Activated naive CD8-positive, alpha-beta T cell treated with anti-CD3 and anti-CD28 coated beads, Interleukin-2, amount 50 U/mL, for 24 hours (primary cell): ENCODE measurements at places on chromosomes 7 and 10.

DNA sequence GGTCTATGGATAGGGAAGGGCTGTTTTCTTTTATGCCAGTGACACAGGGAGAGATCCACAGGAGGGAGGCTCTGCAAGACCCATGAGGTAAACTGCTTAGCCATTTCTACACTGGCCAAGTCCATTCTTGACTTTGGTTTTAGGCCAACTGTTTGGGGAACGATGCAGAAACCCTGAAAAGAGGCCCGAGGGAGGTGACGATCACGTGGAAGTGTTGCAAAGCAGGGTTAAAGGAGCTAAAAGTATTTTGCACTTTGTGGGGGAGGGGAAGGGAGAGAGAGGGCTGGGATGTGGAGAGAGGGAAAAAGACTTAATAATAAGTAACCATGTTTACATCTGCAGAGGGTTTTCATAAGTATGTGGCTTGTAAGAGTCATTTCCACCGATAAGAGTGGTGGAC, 239.7 kb downstream of the EMX2 start:
- no peak overlapping the region for H3K27ac ChIP-seq
- no peaks in the 10 kb centered on the region for H3K36me3 ChIP-seq
- H3K27me3 ChIP-seq, result peaks cover 3% of the 10 kb centered on the region
- no peak for DNase-seq
- no peaks in the 10 kb centered on the region for H3K4me1 ChIP-seq

DNA sequence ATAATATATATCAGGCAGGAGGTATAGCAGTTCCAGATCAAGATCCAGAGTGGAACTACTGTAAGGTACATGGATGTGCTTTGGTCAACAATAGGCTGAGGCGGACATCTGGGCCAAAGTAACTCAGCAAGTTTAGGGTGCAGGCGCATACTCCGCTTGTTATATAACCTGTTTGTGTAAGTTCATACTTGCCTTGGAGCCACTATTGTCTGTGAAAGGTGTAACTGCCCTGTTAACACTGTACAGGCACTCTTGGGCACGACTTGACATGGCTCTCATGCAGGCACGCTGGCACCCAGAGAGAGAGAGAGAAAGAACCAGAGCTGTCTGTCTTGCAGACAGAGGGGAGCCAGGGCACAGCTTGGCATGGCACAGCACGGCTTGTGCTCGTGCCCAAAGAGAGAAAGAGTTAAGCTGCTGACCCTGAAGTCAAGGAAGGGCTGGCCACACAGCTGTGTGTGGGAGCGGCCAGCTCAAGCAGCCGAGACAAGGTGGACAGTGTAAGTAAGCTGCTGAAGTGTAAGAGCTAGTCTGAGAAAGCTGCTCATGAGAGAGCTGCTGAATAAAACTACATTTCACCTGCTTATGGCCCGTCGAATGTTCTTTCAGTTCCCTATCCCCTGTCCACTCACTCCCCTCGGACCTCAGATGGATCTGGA, 47.8 kb upstream of the KAT6B start:
- no peaks in the 10 kb centered on the region for H3K4me1 ChIP-seq
- no peaks in the 10 kb centered on the region for H3K27me3 ChIP-seq
- peaks cover 3% of the 10 kb centered on the region for H3K36me3 ChIP-seq
- DNase-seq, result no peak
- no peak overlapping the region for H3K27ac ChIP-seq
- H3K4me3 ChIP-seq, result no peak overlapping the region

GRCh38 chr10:128870830-128871597, 596.0 kb upstream of the MGMT start:
- no peaks in the 10 kb centered on the region for H3K36me3 ChIP-seq
- no peaks in the 10 kb centered on the region for H3K27me3 ChIP-seq
- DNase-seq, result no peak
- H3K4me1 ChIP-seq, result no peaks in the 10 kb centered on the region
- no peak overlapping the region for H3K27ac ChIP-seq
- no peak overlapping the region for H3K4me3 ChIP-seq

DNA sequence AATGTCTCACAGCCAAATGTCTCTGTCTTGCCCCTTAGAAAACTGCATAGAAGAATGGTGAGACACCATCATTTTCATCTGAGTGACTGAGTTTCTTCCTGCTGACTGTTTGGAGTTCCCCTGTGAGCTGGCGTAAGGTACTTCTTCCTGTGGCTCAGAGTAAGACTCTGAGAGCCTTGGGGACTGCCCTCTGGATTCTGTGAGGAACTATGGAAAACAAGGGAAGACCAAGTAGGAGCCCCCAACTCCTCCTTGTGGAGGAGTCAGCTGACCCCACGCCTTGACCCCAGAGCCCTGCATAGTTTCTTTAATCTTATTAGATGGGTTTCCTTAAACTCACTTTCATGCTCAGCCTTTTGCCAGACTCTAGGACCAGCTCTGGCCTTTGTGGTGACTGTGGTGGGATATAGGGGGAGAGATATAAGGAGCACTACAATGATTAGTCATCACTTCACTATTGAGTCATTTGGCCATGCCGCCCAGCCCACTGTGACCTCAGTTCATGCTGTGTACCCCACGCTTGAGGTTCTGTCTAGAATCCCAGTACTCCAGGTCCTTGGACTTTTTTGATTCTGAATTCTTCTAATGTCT, 51.8 kb upstream of the FAM133B start:
- DNase-seq, result peak; percentile 72
- no peaks in the 10 kb centered on the region for H3K27me3 ChIP-seq
- H3K27ac ChIP-seq, result peak overlapping the region; percentile 97
- peaks cover 95% of the 10 kb centered on the region for H3K4me1 ChIP-seq

DNA sequence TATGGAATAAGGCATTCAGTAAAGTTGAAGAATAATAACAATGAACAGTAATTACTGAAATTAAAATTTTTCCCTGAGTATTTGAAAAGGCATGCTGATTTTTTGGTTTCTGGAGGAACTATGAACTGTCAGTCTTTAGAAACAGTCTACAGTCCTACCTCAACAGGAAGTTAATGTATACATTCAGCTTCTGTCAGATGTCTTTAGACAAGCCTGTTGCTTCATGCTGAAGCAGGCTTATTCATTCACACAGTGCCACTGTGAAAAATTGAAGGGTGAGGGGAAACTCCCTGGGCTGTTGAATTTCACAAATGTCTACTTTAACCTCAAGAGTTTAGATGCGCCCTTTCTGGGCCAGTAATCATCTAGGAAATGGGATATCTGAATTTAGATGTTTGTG, 3.5 kb downstream of the NRF1 start:
- peak overlapping the region; percentile 73 for H3K27ac ChIP-seq
- DNase-seq, result peak; percentile 22
- H3K36me3 ChIP-seq, result peaks cover 11% of the 10 kb centered on the region
- H3K4me1 ChIP-seq, result peaks cover 72% of the 10 kb centered on the region

DNA sequence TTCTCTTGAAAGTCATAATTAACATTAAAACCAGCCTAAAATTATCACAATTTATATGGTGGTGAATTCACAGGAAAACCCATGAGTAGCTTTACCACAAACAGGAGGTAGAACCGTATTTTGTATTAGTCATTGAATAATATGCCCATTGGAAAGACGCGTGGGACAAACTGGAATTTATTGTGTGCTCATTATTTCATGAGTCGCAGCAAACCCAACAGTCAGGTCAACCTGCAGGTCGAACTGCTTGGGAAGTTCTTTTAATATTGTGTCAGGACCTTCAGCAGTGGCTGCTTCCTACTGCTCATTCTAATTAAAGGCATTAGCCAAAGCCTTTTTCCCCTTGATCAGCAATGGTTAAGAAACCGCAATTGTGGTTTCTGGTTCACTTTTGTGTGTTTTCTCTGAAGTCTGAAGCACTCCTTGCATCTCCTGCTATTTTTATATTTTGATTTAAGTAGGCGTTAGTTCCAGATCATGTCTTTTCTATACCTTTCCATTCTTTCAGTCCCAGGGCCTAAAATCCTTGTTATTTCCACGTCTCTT, 100.1 kb downstream of the RAB11FIP2 start:
- no peak overlapping the region for H3K4me3 ChIP-seq
- no peak overlapping the region for H3K27ac ChIP-seq
- H3K36me3 ChIP-seq, result no peaks in the 10 kb centered on the region

- no peaks in the 10 kb centered on the region for H3K36me3 ChIP-seq
- peaks cover 24% of the 10 kb centered on the region for H3K4me1 ChIP-seq
- no peaks in the 10 kb centered on the region for H3K27me3 ChIP-seq
- DNase-seq, result no peak
Measured at GRCh38 chr10:61752111-61753011, 89.6 kb downstream of the CABCOCO1 start.

DNA sequence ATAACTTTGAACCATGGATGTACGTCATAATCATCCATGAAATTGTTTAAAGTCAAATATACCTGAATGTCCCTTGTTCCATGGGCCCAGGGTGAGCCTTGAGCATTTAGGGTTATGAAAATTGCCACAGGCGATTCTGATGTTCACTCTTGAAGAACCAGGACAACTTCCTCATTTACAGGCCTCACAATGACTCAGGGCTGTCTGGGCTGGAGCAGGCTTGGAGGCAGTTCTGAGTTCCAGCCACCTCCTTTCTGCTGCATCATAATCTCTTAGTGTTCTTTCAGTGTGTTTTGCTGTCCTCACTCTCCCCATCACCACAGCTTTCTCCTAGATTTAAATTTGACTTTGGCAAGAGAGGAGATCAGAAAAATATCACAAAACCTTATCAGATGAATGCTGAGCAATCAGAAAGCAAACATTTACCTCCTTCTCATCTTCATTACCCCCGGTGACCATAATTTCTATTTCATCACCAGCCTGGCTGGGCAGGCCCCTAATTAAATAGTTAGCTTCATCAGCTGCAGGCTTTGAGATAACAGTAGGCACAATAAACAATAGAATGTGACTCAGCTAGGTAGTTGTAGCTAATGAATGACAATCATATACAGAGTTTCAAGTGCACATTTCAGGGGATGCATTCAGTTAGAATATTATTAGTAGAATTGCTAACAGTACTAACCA, 571.0 kb downstream of the SH2D4B start:
- no peak overlapping the region for H3K27ac ChIP-seq
- no peak overlapping the region for H3K4me3 ChIP-seq
- no peaks in the 10 kb centered on the region for H3K4me1 ChIP-seq
- no peaks in the 10 kb centered on the region for H3K36me3 ChIP-seq

- no peaks in the 10 kb centered on the region for H3K36me3 ChIP-seq
- DNase-seq, result no peak
- H3K4me1 ChIP-seq, result peaks cover 16% of the 10 kb centered on the region
- H3K27ac ChIP-seq, result no peak overlapping the region
Measured at GRCh38 chr7:1062296-1063294, 18.2 kb downstream of the GPR146 start.

DNA sequence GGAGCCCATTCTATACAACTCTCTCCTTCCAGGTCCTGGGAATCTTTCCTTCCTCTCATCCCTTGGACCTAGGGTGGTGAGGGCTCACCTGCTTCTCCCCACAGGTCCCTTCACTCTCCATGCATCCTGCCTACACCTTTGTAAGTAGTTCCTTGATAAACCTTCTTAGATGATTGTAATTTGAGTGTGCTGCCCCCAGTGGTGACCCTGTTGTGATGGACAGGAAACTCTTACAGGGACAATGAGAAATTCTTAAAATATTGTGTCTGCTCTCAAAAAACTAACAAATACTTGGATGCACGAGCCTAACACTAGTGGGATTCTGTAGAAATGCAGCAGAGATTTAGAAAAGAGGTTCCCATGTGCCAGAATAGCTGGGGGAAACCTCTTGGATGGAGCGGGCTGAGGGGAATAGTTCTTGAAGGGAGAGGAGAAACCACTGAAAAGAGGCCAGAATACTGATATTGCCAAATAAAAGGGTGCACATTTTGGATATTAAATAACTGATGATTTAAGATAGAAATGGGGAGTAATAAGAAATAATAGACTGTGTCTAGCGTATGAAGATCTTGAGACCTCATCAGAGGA, 6.7 kb upstream of the PAXIP1 start:
- DNase-seq, result peak; percentile 23
- no peak overlapping the region for H3K4me3 ChIP-seq
- H3K27me3 ChIP-seq, result no peaks in the 10 kb centered on the region
- H3K36me3 ChIP-seq, result peaks cover 10% of the 10 kb centered on the region
- H3K27ac ChIP-seq, result no peak overlapping the region
- H3K4me1 ChIP-seq, result peaks cover 7% of the 10 kb centered on the region

GRCh38 chr10:58177362-58177947, 90.2 kb downstream of the IPMK start:
- no peak for DNase-seq
- H3K27ac ChIP-seq, result no peak overlapping the region
- H3K4me3 ChIP-seq, result no peak overlapping the region
- no peaks in the 10 kb centered on the region for H3K36me3 ChIP-seq

GRCh38 chr7:51772190-51772589, 455.6 kb upstream of the COBL start:
- no peaks in the 10 kb centered on the region for H3K27me3 ChIP-seq
- H3K36me3 ChIP-seq, result no peaks in the 10 kb centered on the region
- no peak for DNase-seq
- no peak overlapping the region for H3K4me3 ChIP-seq
- H3K27ac ChIP-seq, result no peak overlapping the region

DNA sequence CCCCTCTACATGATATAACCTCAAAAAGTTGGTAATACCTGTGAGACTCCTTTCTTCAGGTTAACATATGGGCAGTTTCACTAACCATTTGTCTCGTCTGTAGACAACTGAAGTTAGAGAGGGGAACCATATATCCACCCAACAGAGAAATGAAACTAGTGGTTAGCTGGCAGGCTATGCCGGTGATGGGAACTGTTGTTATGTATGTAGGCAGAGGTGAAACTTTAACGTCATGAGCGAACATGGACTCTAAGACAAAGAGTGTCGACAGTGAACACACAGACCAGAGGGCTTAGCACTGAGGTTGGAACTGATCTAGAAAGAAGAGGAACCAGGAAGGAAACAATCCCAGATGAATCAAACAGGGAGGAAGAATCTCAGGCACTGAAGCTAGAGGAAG, 112.4 kb downstream of the ELMO1 start:
- peak overlapping the region; percentile 70 for H3K27ac ChIP-seq
- H3K4me3 ChIP-seq, result peak overlapping the region; percentile 20
- peaks cover 75% of the 10 kb centered on the region for H3K36me3 ChIP-seq
- DNase-seq, result no peak

DNA sequence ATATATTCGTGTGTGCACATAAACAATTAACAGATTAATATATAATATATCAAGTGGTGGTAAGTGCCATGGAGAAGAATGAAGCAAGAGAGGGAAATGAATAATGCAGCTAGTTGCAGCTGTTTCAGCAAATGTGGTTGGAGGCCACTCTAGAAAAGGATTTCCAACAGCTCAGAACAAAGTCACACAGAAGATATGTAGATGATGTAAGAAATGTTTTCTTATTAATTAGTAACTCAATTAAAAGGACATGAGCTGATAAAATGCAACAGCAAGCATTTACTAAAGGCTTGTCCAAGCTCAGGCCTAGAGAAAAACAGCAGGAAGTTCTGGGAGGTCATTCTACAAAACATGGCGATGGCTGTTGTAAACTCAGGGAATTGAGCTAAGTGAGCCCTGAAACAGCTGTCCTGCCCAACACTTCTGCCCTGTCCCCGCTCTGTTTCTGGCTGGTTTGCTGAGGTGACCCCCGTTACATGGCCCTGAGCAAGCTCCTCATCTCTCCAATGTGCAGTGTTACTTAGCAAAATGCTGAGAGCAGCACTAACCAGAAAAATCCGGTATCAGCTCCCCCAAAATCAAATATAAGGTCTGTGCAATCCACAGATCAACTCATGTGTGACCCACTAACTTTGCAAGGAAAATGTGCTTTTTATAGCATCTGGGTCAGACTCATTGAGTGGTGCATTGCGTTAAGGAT, 23.4 kb upstream of the C10orf67 start:
- peaks cover 73% of the 10 kb centered on the region for H3K4me1 ChIP-seq
- peak overlapping the region; percentile 79 for H3K27ac ChIP-seq
- no peaks in the 10 kb centered on the region for H3K27me3 ChIP-seq
- DNase-seq, result no peak
- no peaks in the 10 kb centered on the region for H3K36me3 ChIP-seq
- peak overlapping the region; percentile 61 for H3K4me3 ChIP-seq

- H3K4me1 ChIP-seq, result peaks cover 70% of the 10 kb centered on the region
- peaks cover 71% of the 10 kb centered on the region for H3K36me3 ChIP-seq
- H3K4me3 ChIP-seq, result no peak overlapping the region
- H3K27ac ChIP-seq, result peak overlapping the region; percentile 20
- no peak for DNase-seq
- H3K27me3 ChIP-seq, result no peaks in the 10 kb centered on the region
Measured at GRCh38 chr7:92751902-92752901, 84.2 kb downstream of the CDK6 start.
